SW 1271 (cell line): ENCODE measurements at places on chromosomes 5 and 9.

DNA sequence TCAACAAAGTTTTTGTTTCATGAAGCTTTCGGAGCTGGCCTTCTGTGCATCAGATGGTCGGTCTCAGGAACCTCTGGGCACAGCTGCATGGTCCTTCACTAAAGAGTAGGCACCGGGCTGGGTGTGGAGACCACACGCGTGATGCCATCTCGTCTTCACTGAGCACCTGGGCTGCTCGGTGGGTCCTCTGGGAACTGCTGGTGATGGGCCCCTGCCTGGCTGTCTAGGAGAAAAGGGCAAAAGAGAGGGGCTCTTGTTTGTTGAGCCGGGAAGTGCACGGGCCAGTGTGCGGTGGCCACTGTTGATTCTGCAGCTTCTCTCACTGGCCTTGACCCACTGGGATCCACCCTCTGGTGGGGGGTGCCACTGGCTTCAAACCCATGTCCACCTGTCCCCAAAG is 46.0 kb downstream of the COL5A1 start:
- no peak for DNase-seq

GRCh38 chr5:172892713-172893112 is 58.7 kb downstream of the ERGIC1 start:
- no peak for DNase-seq

GRCh38 chr5:139147483-139148087 is 50.6 kb downstream of the SIL1 start:
- peak; percentile 22 for DNase-seq

- DNase-seq, result no peak
Measured at GRCh38 chr5:107372723-107373450, 297.9 kb downstream of the EFNA5 start.

GRCh38 chr9:126672634-126673284 is 59.0 kb downstream of the LMX1B start:
- DNase-seq, result no peak

GRCh38 chr5:66841264-66841663 is 245.1 kb downstream of the MAST4 start:
- no peak for DNase-seq

- DNase-seq, result no peak
Measured at GRCh38 chr9:106733828-106734380, 129.1 kb upstream of the ZNF462 start.

DNA sequence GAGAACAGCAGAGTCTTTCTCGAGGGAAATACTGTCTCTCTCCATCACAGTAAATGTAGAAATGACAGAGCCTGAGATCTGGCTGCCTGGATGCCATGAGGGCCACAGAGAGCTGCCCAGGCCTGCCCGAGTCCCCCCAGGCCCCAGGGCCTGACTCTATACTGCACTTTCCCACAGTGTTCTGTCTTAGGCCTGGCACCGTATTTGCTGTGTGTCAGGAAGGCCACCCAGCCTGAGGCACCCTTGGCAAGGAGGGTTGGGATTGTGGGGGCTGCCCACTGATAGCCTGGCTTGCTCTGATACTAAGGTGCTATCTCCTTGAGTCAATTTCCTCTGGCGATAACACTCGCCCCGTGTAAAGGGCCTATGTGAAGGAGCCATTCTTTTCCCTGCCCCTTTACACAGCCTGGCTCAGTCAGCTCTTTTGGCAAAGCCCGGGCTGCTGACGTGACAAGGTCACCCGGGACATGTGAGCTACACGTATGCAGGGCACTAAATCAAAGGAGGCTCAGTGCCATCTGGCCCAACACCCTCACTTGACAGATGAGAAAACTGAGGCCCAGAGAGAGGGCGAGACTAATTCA is 630.1 kb upstream of the KLF4 start:
- no peak for DNase-seq

GRCh38 chr5:10761933-10762775 is 1.1 kb upstream of the DAP start:
- no peak for DNase-seq

- DNase-seq, result no peak
Measured at GRCh38 chr9:73684601-73685000, 532.9 kb downstream of the ANXA1 start.

DNA sequence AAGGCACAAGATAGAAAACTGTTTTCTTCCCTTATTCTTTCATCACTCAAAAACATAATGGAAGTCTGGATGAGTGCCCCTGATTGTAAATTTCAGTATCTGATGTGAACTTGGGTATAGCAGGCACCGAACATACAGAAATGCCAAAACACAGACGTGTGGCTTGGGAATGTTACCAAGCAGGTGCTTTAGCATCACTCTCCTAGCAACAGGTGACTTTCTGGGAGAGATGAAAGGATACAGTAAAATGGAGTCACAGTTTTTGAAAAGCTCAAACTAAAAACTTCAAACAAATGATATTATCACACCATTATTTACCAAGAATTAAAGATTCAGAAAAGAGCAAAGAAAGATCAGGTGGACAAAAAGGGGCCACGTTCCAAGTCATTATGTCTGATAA is 130.2 kb downstream of the DROSHA start:
- no peak for DNase-seq

DNA sequence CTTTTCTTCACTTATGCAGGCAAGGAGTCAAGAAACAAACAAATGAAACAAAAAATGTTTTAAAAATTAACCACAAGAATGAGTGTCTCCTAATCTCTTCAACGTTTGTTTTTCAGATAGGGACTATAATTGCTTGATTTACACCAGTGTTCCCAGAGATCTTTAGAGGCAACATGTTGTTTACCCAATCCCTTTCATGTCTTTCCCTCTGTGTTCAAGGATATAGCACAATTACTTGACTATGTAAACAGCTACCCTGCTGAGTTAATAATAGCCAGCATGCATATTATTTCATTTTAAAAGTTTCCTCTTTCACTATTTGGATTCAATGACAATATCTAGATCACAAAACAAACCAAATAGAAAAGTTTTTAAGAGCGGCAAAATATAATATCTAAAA is 25.1 kb upstream of the SHISAL2B start:
- no peak for DNase-seq

GRCh38 chr5:84578226-84578625 is 193.5 kb upstream of the EDIL3 start:
- DNase-seq, result no peak

GRCh38 chr5:172839669-172840431 is 5.8 kb downstream of the ERGIC1 start:
- DNase-seq, result no peak

DNA sequence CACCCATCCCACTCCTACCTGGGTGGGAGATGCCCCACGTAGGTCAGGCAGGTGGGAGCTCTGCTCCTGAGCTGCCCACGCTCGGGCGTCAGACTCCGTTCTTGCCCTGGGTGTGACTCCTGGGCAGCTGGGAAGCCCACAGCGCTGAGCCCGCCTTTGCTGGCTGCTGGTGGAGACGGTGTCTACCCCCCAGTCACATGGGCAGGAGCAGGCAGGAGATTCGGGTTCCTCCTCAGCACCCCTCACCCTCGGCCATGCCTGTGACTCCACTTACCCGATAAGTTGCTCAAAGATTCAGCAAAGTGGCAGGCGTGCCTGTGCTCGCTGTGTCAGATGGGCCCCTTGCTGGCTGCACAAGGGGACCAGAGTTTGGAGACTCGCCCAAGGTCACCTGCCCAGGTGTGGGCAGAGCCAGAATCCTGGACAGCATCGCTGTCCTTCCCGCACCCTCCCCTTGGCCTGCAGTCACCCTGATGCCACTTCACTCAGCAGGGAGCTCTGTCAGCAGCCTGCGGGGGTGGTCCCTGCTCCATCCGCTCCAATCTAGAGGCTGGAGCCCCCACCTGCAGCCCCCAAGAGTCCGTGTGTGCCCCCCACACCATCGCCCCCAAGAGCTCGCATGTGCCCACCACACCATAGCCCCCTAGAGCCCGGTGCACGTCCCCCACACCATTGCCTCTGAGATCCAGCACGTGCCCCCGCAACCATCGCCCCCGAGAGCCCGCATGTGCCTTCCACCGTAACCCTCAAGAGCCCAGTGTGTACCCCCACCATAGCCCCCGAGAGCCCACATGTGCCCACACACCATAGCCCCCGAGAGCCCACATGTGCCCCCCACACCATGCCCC is 4.2 kb downstream of the LCN1 start:
- DNase-seq, result no peak
